ENCODE measurements at places on chromosomes 6 and 20. TPM values are rescaled to one million over a fixed set of nuclear protein-coding genes. Genes with fewer than 3 reads are reported as not detected.

UBE2C gene
- total RNA-seq, result 255 TPM

ZC3H12D gene
- total RNA-seq, result 0.08 TPM

ULBP3 gene
- 2.9 TPM for total RNA-seq

ID4 gene
- total RNA-seq, result 0.72 TPM

BHLHE23 gene
- total RNA-seq, result not detected

RNF144B gene
- 0.31 TPM for total RNA-seq

POLR1H gene
- 29.5 TPM for total RNA-seq

PARD6B gene
- 3.5 TPM for total RNA-seq

GPR63 gene
- 0.32 TPM for total RNA-seq

TEAD3 gene
- 6.7 TPM for total RNA-seq

PMEPA1 gene
- 322 TPM for total RNA-seq

ELOVL2 gene
- 6.8 TPM for total RNA-seq

ANKRD66 gene
- not detected for total RNA-seq

RIPPLY2 gene
- total RNA-seq, result not detected

PPP1R14C gene
- total RNA-seq, result 1.6 TPM

ESR1 gene
- total RNA-seq, result 0.02 TPM

PYGB gene
- 229 TPM for total RNA-seq

KPNA5 gene
- total RNA-seq, result 1.9 TPM

AURKA gene
- total RNA-seq, result 99.1 TPM

KIF6 gene
- total RNA-seq, result 0.50 TPM

BMP2 gene
- total RNA-seq, result 0.38 TPM

SAMHD1 gene
- total RNA-seq, result 7.0 TPM

NKAPL gene
- total RNA-seq, result not detected

RHAG gene
- 0.09 TPM for total RNA-seq

BTNL2 gene
- not detected for total RNA-seq

RPS18 gene
- total RNA-seq, result 2,622 TPM

LPA gene
- total RNA-seq, result 0.07 TPM

MKKS gene
- total RNA-seq, result 20.9 TPM

TMC2 gene
- not detected for total RNA-seq

PI16 gene
- not detected for total RNA-seq

MUC22 gene
- not detected for total RNA-seq

SERAC1 gene
- total RNA-seq, result 3.3 TPM

SLCO4A1 gene
- 11.9 TPM for total RNA-seq

MEP1A gene
- not detected for total RNA-seq

HLA-DQA1 gene
- not detected for total RNA-seq

PRND gene
- not detected for total RNA-seq

ERGIC3 gene
- 240 TPM for total RNA-seq

PTCHD4 gene
- not detected for total RNA-seq

SCRT2 gene
- not detected for total RNA-seq

Measured in A549 treated with GW870086 at 1 μM for 4 hours (cell line).